ENCODE measurements at places on chromosomes 1 and 21. TPM values are rescaled to one million over a fixed set of nuclear protein-coding genes. Genes with fewer than 3 reads are reported as not detected.

Gene RAB7B
- polyA plus RNA-seq: 2.3 TPM

Gene PRAMEF15
- not detected for polyA plus RNA-seq

Gene OR6P1
- not detected for polyA plus RNA-seq

Gene DIO1
- 5.6 TPM for polyA plus RNA-seq

Gene KANK4
- 23.7 TPM for polyA plus RNA-seq

Gene CASQ1
- polyA plus RNA-seq: 0.15 TPM

Gene LIN28A
- polyA plus RNA-seq: not detected

Gene THEM5
- 0.44 TPM for polyA plus RNA-seq

Gene FAM78B
- polyA plus RNA-seq: 1.2 TPM

Gene DNMT3L
- not detected for polyA plus RNA-seq

Gene LCE1A
- not detected for polyA plus RNA-seq

Gene SYPL2
- polyA plus RNA-seq: 6.7 TPM

Gene SLC45A3
- 6.9 TPM for polyA plus RNA-seq

Gene TMEM269
- polyA plus RNA-seq: 1.1 TPM

Gene ZNF648
- 0.23 TPM for polyA plus RNA-seq

Gene MEX3A
- 44.5 TPM for polyA plus RNA-seq

Gene FAM131C
- polyA plus RNA-seq: 1.0 TPM

Gene SIK1
- polyA plus RNA-seq: 1.7 TPM

Gene DNAJB4
- 36.7 TPM for polyA plus RNA-seq

Gene OR2T2
- not detected for polyA plus RNA-seq

Gene INSRR
- 1.7 TPM for polyA plus RNA-seq

Gene ATP6V1G3
- polyA plus RNA-seq: 6.7 TPM

Gene GJA9
- 0.15 TPM for polyA plus RNA-seq

Gene CTBS
- 23.9 TPM for polyA plus RNA-seq

Gene GPR52
- polyA plus RNA-seq: not detected

Gene TMEM51
- polyA plus RNA-seq: 17.3 TPM

Gene SERINC2
- polyA plus RNA-seq: 35.9 TPM

Gene C1QB
- polyA plus RNA-seq: 6.2 TPM

Gene DPYD
- 14.4 TPM for polyA plus RNA-seq

Gene LCE6A
- polyA plus RNA-seq: not detected

Gene CFHR3
- polyA plus RNA-seq: 0.28 TPM

Gene FOXO6
- 1.5 TPM for polyA plus RNA-seq

Gene WDR3
- polyA plus RNA-seq: 37.4 TPM

Data from right renal cortex interstitium (tissue), 3 donors.